ENCODE measurements at places on chromosomes 4 and X.

- no peak for DNase-seq
Observed at GRCh38 chrX:23784470-23785331, 1.7 kb downstream of the SAT1 start.

DNA sequence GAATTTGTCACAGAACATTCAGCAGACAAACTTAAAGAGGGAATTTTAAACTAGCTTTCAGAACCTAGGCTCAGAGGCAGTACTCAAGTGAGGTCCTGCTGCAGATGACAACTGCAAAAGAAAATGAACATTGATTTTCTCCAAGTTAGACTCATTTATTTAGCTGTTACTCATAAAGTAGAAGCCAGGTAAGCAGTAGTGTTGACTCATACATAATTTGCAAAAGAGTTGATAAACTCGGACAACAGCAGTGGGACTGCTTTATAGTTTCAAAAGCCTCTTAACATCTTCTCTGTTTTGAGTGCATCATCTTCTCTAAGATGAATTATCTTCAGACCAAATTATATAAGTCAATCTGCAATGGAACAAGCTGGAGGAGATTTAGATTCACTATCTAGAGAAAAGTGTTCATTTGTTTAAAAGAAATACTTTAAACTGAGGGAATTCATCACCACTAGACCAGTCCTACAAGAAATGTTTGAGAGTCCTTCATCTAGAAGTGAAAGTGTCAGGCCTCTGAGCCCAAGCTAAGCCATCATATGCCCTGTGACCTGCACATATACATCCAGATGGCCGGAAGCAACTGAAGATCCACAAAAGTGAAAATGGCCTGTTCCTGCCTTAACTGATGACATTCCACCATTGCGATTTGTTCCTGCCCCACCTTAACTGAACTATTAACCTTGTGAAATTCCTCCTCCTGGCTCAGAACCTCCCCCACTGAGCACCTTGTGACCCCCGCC, 49.5 kb downstream of the COQ2 start:
- DNase-seq, result no peak

DNA sequence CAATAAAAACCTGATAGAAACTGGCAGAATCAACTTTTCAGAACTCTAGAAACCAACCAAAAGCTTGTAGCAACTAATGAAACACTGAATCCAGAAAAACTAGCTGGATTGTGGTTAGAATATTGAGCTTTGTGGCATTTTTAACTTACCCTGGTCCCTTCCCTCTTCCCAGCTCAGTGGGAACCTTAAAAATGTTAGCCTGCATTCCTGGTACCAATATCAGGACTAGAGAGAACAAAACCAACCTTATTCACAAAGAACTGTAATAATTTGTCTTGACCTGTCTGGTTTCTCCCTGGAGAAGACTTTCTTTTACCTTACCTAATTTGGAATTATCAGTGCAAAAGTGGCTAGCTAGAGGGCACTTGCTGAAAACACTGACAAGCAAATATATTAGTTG, 21.2 kb downstream of the SH3D19 start:
- DNase-seq, result no peak

DNA sequence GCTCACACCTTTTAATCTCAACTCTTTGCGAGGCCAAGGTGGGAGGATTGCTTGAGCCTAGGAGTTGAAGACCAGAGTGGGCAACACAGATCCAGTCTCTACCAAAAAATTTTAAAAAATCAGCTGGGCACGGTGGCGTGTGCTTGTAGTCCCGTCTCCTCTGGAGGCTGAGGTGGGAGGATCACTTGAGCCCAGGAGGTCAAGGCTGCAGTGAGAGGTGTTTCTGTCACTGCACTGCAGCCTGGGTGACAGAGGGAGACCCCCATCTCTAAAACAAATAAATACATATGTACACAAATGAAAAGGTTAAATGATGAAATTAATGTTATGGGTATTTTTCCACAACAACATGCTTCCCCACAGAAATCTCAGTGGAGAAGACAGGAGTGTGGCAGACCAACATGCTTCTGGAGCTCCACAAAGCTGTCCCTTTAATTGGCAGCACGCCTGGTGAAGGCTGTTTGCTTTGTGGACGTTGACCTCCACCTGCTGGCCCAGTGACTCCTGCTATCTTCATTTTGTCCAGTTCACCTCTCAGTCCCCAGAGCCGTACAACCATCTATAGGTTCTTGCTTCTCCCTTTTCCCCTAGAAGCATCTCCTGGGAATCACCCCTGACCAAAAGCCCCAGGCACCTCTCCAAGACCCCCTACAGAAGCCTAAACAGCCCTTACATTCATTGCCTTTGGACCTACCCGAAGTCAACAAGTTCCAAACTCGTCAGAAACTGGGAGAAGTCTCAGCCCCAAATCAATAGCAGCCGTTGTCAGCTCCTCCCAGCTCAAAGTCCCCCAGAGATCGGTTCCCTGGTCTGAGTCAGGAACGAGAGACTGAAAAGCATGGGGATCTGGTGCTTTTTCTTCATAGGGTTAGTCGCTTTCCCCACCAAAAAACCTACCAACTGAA, 36.4 kb upstream of the CD99 start:
- DNase-seq, result no peak
